ENCODE measurements at places on chromosomes 6 and 20.

DNA sequence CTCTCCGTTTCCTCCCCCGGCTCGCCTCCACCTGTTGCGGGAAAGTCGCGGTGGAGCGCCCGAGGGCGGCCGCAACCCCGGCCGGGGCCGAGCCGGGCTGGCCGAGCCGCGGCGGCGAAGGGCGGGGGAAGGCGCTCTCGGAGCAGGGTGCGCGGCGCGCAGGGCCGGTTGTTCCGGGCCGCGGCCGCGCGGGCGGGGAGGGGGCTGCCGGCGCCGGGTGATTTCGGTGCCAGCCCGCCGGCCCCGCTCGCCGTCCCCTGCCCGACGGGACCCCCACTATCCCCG, 235 bp downstream of the MAP7 start:
- no peak for DNase-seq

- no peak for DNase-seq
Observed at GRCh38 chr6:116349216-116349615, 21.5 kb upstream of the DSE start.

DNA sequence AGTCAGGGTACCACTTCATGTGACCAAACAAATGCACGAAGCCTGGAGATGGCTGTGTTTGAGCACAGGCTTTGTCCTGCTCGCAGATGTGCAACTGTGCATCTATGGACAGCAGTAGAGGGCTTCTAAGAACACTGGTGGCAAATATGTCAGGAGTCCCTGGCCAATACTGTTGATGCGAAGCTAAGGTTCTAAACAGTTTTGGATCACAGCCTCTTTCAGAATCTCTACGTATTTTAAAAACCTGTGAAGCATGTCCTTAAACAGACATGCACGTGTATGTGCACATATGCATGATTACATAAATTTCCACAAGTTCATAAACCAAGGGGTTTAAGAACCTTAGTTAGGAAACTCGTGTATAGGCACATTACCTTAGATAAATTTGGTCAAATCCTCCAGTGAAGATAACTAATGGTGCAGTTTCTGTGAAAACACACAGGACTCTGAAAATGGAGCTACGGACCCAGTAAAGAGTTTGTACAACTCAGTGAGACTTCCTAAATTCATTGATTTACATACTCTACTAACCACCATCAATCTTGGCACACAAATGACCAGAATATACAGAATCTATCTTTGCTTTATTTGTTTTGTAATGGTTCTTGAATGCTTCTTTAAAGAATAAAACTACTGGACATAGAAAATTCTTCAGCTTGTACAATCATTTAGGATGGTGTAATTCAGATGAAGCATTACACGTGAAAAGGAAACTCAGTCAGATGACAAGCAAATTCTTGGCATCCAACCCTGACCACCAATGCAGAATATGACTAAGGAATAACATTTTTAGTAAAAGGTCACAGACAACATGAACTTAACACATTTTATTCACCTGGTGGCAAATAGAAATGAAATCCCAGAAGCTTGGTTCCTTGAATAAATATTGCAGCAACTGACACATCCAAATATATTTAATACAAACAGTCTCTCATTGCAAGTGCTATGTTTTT, 27.4 kb downstream of the KCNQ5 start:
- DNase-seq: no peak

- no peak for DNase-seq
Observed at GRCh38 chr20:58716476-58717277, 24.1 kb downstream of the NPEPL1 start.

DNA sequence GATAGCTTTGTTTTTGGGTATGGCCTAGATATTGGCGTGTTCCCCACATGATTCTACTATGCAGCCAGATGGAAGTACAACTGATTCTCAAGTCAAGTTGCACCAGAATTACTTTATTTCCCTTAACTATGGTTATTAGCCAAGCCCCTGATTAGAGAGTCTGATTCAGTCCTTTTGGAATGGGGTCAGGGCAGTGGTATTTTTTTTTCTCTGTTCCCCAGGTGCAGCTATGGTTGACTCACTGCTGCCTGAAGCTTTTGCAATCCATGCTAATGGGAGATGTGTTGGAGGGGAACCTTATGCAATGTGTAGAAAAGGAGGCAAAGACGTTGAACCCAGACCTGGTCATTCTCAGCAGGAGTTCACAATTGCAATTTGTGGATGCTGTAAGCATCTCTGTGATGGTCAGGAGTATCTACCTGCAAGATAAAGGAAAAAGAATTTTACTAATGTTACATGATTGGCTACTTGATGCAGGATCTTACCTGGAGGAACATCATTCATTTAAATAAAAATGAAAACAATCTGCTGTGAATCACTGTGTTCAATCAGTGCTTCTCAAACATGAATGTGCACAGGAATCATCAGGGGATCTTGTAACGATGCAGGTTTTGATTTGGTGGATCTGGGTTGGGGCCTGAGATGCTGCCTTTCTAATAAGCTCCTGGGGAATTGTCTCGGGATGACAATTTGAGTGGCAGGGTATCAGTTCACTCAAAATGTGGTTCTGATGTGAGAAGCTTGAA, 49.4 kb downstream of the PFDN4 start:
- DNase-seq: no peak

- no peak for DNase-seq
Observed at GRCh38 chr6:158465257-158465656, 94.6 kb upstream of the TMEM181 start.

DNA sequence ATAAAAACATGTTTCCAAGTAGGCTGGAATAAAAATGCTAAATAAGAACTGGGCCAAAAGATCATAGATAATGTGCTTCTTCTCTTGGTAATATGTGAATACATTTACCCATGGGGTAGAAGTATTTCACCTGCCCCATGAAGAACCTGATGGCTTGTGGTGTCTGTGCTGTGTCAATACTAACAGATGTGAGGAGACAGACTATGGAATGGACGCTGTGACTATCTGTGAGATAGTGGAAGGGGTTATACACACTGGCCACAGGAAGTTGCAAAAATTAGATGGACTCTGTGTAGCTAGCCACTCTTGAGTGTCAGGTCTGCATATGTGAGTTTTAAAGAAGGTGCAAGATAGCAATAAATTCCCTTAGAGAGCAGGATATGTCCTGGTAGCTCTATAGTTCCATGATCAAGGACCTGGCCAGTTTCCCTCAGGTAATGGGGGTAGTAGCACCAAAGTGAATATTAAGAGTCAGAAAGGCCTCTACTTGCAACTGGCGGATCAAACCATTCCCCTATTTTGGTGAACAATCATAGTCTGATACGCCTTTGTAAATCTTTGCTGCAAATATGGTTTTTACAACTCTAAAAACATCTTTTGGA, 48.6 kb downstream of the NEDD9 start:
- no peak for DNase-seq

DNA sequence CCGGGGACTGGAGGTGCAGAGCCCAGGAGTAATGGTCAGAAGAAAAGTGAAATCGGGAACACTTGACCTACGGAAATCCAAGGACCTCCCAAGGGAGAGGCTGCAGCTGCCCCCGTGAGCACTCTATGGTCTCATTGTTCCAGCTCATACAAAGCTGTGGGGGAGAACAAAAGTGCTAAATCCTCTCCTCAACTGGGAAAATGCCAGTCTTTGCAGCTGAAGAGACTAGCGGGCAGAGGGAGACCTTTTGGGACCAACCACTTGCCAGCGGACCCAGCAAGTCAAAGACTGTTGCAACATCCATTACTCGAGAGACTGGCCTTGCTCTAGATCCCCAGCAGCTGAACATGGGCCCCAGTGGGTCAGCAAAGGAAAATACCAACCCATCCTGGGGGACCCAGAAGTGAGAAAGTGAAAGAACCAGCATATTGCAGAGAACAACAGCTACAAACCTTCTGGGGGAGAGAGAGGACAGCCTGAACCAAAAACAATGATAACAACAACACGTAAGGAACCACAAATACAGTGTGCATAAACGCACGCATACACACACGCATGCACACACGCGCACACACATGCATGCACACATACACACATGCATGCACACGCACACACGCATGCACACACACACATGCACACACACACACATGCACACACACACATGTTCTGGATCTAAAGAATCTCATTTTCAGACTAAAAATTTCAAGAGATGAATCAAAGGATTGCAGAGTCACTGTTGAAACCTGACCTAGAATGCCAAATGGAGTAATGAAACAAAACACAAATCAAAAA, 24.7 kb upstream of the ELMO2 start:
- DNase-seq: no peak

DNA sequence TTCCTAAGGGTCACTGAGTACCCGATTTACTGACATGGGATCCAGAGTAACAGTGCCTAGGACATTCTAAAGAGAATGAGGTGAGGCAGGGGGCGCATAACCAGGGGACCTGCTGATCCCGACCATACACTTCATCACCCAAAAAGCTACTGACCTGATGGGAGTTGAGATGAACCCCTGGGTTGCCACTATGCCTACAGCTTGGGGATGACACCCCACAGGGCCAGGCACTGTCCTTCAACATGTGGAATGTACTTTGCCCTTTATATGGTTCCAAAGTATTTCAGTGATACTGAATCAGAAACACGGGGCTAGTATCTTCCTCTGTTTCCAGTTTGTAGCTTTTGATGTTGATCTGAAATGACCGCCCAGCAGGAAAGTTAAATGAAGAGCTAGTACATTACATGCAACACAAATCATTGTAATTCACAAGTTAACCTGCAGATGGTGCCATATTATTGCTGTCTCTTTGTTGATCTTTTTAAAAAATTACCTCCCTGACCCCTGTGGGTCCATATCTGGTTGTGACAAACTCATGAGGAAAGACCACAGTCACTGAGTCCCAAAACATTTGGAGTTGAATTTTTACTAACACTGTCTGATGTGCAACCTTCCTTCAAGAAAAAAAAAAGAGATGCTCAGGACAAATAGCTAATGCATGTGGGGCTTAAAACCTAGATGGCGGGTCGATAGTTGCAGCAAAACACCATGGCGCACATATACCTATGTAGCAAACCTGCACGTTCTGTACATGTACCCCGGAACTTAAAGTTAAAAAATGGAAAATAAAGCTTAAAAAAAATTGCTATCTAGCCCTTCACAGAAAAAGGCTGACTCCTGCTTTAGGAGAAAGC, 42.7 kb upstream of the GCNT2 start:
- peak; percentile 27 for DNase-seq

GRCh38 chr6:16432075-16433032, 194.0 kb downstream of the GMPR start:
- DNase-seq: no peak

GRCh38 chr20:36352843-36353553, 46.9 kb downstream of the DLGAP4 start:
- DNase-seq: no peak

GRCh38 chr20:5668529-5668868, 81.7 kb upstream of the SHLD1 start:
- no peak for DNase-seq

DNA sequence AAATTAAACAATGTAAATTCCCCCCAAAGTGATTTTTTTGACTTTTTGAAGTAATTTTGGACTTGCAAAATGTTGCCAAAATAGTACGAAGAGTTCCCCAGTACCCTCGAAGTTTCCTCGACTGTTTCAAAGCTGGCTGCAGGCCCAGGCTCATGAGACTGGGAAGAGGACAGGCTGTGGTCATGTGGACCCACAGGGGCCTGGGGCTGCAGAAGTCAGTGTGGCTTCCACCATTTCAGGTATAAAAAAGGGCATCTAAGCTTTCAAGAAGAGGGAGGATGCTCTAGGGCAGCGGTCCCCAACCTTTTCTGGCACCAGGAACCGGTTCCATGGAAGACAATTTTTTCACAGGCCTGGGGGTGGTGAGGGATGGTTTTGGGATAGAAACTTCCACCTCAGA, 75.0 kb downstream of the PTPN1 start:
- no peak for DNase-seq

DNA sequence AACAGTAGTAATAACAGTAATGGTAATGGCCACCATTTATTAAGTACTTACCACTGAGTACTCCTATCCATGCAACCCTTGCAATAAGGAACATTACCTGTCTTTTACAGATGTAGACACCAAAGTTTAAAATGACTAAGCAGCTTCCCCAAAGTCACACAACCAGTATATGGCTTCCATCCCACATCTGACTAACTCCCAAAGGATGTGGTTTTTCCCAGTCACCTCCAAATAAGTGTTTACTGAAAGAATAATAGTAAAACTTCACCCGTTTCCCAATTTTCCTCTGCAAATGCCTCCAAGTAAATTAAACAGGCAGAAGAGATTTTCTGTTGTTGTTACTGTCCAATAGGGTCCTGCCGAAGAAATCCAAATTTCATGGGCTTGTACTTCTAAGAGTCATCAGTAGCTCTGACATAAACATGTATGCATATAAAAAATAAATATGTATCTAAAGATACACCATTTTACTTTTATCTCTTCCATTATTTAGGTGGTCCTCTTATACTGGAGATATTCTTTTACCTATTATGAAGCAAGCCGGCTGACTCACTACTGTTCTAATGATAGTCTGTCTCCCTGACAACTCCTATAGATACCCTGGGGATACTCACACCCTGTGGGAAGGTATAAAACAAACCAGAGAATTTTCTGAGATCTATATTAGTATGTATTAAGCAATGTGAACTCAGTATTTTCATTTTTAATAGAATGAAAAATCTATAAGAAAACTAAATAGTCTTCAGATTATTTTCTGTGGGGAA, 77.9 kb upstream of the ID4 start:
- no peak for DNase-seq

DNA sequence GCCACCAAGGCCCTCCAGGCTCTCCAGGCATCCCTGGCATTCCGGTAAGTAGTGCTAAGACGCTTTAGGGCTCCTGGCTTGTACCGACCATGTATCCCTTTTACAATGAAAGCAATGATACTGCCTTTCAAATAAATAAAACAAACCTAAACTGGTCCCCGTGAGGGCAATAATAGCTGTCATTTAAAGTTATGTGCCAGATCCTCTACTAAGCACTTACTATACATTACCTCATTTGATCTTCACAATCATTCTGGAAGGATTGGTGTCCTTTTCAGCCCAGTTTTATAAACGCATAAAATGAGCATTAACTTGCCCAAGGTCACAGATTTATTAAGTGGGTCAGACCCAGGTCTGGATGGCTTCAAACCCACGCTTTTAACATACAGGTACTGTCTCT, 114.7 kb downstream of the COL9A1 start:
- no peak for DNase-seq

DNA sequence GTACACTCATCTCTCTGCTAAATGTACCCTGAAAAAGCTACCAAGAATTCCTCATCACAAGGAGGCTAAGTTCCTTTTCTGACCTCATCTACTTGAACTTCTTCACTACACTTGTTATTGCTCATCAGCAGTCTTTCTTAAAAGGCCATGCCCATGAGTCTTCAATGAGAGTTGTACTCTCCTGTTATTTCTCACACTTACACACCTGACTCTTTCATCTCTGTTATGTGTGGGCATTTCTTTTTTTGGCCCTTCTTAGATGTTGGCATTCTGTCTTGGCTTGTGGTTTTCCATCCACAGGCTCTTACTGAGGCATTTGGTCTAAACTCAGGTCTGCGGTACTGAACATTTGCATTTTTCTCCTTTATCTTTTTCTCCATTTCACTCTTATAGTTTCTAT, 10.7 kb upstream of the SLC17A1 start:
- DNase-seq: no peak

GRCh38 chr6:117352466-117353081, 73.2 kb downstream of the ROS1 start:
- no peak for DNase-seq
